ENCODE measurements at places on chromosomes 1 and 21.

DNA sequence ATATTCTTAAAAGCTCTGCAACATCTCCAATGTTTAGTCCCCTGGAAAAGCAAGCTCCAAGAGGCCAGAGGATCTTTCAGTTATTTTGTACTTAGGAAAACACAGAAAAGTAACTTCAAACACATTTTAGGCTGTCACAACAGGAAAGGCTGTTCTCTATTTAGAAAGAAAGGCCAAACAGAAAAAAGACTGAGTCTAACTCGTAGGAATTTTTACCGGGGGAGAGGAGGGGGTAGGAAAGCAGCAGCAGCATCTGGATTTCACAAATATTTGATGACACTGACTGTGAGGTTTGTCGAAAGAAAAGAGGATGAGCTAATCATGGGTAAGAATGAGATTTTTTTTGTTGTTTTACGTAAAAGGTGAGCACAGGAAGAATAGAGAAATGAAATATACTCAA, 107.1 kb downstream of the EIF4G3 start:
- DNase-seq: no peak

DNA sequence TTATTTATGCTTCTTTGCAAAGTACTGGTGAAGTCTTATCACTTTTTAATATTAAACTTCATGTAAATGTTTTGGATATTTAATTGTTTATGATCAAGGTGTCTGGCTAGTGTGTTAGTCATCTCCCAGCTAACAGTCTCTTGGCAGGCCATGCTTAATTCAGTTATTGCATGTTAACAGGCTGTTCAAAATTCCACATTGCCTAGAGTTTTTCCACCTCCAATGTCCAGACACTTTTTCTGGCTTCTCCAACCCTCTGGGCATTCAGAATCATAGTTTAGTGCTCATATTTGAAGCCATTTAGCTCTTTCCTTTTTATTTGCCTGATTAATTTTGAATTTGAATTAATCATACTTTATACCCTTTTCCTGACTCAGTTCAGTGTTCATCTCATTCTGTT, 69.2 kb downstream of the OLFML2B start:
- no peak for DNase-seq

DNA sequence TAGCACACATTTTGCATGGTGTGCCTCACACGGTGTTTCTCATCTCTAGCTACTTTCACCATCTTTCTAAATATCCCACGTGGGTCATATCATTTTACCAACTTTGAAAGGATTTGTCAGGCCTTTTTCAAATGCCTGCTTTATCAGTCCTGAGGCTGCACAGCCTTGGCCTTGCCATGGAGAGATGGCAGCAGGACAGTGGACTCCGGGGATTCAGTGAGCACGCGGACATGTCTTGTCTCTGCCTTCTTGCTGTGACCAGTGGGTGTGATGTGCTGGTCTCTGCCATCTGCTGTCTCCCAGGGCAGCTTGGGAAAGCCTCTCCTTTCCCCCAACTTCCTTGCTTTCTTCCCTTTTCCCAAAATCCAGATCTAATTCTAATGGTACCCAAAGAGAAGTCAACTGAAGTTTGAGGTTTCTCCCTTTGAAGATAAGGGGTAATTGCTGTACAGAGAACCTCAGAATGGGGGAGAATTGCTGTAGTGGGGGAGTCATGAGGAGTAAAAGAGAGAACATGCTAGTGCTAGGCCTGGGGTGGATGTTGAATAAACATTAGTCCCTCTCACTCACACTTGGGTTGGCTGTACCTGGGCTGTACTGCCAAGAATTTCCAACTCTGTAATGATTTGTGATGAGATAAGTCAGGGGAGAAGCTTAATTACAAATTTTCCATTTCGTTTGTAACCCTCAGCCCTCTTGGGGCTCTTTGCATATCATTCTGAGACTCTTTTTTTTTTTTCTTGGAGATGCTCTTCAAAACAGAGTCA, 99.5 kb downstream of the GALNT2 start:
- no peak for DNase-seq

DNA sequence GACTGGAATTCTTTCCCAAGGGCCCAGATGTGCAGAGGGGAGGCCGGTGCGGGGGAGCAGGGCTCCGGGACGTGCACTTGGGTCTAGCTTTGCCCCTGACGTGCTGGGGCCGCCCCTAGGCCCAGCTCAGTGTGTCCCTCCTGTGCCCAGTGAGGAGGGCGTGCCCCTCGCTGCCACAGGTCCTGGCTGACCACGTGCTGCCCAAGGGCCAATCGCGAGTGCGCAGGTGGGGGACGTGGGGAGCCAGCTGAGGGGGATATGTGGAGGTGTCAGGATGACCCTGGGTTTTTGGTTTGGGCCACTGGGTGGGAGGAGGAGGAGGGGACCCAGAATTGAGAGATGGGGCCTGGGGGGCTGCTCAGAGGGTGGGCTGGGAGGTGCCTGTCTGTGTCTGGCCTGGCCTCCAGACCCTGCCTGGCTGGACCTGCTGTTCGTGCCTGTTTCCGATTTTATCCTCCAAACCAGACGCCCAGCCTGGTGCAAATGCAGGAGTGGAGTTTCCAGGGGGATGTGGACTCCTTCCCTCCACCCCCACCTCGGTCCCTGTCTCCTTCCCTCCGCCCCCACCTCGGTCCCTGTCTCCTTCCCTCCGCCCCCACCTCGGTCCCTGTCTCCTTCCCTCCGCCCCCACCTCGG, 6.1 kb upstream of the RNF223 start:
- no peak for DNase-seq
